ENCODE measurements at places on chromosomes 11 and 22. TPM values are rescaled to one million over a fixed set of nuclear protein-coding genes. Genes with fewer than 3 reads are reported as not detected.

Gene PGR
- total RNA-seq, result 0.07 TPM

GRCh38 chr11:101497291-101497690 lies 86.5 kb downstream of the TRPC6 start:
- no peak overlapping the region for H3K4me3 ChIP-seq
- DNase-seq, result no peak
- no peaks in the 10 kb centered on the region for H3K36me3 ChIP-seq
- no peaks in the 10 kb centered on the region for H3K27me3 ChIP-seq
- no peak overlapping the region for H3K27ac ChIP-seq

Gene GGTLC3
- not detected for total RNA-seq

DNA sequence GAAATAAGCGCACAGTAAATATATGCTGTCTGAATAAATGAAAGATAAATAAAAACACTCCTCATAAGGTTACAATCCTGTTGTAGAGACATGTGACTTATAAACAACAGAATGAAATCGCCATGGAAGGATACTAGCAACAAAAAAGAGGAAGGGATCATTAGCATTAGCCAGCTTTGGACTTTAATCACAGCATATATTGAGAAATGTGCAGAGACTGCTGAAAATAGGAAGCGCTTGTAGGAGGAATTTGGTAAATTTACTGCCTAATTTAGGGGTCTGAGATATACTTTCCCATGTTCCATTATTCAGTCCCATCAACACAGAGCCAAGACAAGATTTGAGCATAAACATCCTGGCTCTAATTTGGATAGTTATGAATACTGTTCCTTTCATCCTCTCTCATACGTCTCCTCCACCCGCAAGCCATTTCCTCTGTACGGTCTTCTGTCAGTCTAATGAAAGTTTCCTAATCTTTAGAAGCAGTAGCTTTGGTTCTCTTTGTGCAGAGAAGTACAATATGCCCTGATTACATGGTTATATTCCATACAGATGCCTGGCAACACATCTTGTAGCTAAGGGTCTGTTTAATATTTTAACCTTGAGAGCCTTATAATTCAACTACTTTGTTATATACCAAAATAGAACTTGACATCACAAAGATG lies 37.1 kb upstream of the AKIP1 start:
- no peak for DNase-seq
- H3K4me1 ChIP-seq, result no peaks in the 10 kb centered on the region
- no peaks in the 10 kb centered on the region for H3K36me3 ChIP-seq

DNA sequence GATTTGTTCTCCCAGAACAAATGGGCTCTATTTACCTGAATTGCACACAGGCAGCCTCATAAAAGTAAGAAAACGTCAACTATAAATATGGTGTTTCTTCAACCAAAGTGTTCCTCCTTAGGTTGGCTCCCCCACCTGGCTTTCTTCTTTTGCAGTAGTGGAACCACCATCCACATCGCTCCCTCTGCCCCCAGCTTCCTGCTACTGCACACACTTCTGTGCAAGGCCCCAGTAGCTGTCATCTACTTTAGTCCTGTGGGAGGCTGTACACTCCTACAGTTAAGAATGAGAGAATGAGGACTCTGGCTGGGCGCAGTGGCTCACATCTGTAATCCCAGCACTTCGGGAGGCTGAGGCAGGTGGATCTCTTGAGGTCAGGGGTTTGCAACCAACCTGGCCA lies 89.5 kb downstream of the BMAL1 start:
- no peaks in the 10 kb centered on the region for H3K4me1 ChIP-seq
- H3K27me3 ChIP-seq, result no peaks in the 10 kb centered on the region
- no peaks in the 10 kb centered on the region for H3K36me3 ChIP-seq
- H3K4me3 ChIP-seq, result no peak overlapping the region
- no peak for DNase-seq

Gene ACRV1
- total RNA-seq, result not detected

Gene NFAM1
- total RNA-seq, result 0.68 TPM

- peaks cover 78% of the 10 kb centered on the region for H3K36me3 ChIP-seq
- no peaks in the 10 kb centered on the region for H3K4me1 ChIP-seq
- H3K4me3 ChIP-seq, result no peak overlapping the region
- DNase-seq, result no peak
Observed at GRCh38 chr22:50418624-50419023, 56.2 kb downstream of the SBF1 start.

DNA sequence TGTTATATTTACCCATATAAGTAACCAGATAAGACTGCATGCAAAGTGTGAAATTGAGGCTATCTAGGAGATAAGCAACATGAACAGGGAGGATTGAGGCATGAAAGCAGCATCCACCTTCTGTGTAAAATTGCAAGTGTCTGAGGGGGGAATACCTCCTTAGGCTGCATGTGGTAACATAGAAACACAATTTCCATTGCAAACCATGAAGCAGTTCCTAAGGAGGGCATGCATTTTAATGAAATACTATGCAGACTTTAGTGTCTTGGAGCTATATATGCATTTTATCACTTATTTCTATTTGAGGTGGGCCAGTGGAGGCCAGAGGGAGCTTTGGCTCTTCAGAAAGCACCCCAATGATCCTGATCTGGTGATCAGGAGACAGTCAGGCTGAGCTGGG lies 160.2 kb downstream of the C11orf91 start:
- H3K36me3 ChIP-seq, result no peaks in the 10 kb centered on the region
- DNase-seq, result no peak
- H3K4me1 ChIP-seq, result no peaks in the 10 kb centered on the region
- no peak overlapping the region for H3K27ac ChIP-seq
- no peak overlapping the region for H3K4me3 ChIP-seq

DNA sequence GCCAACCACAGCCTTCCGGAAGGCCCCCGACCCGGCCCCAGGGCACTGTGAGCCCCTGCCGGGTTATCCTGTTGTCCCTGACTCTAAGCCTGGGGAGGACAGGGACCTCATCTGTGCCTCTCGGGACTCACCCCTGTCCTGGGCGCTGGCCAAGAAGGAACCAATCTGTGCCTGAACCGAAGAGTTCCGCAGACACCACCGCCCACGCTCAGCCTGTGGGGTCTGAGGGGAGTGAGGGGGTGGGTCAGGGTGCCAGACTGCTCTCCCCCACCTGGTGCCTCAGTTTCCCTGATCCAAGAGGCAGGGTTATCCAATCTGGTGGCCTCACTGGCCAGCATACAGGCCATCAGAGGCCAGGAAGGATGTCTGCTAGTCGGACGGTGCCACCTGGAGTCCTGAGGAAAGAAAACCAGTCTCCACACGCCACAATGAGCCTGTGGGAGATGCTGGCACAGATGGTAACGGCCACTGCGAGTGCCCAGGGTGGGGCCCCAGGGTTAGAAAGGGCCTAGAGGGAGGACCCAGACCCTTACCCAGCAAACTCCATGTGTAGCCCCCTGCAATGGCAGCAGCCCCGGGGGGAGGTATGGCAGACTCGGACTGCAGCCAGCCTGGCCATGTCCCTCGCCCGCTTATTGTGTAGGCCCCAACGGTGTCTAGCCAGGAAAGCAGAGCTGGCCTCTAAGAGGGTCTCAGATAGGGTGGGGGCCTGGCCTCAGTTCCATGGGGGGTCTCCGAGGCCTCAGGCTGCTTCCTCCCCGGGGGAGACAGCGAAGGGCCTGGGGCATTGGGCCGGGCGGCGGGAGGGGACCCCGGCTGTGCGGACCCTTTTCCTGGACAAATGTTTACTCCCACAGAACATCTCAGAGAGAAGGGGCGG lies 827 bp upstream of the TNNT3 start:
- DNase-seq, result no peak
- no peaks in the 10 kb centered on the region for H3K36me3 ChIP-seq
- no peaks in the 10 kb centered on the region for H3K4me1 ChIP-seq
- no peaks in the 10 kb centered on the region for H3K27me3 ChIP-seq
- no peak overlapping the region for H3K27ac ChIP-seq

- H3K4me1 ChIP-seq, result no peaks in the 10 kb centered on the region
- H3K4me3 ChIP-seq, result no peak overlapping the region
- H3K27ac ChIP-seq, result no peak overlapping the region
- no peaks in the 10 kb centered on the region for H3K36me3 ChIP-seq
Observed at GRCh38 chr11:16225623-16226022, 130.7 kb downstream of the SOX6 start.
